ENCODE measurements at places on chromosomes 13 and 19. TPM values are rescaled to one million over a fixed set of nuclear protein-coding genes. Genes with fewer than 3 reads are reported as not detected.

The TNFSF11 gene
- polyA plus RNA-seq: not detected

DNA sequence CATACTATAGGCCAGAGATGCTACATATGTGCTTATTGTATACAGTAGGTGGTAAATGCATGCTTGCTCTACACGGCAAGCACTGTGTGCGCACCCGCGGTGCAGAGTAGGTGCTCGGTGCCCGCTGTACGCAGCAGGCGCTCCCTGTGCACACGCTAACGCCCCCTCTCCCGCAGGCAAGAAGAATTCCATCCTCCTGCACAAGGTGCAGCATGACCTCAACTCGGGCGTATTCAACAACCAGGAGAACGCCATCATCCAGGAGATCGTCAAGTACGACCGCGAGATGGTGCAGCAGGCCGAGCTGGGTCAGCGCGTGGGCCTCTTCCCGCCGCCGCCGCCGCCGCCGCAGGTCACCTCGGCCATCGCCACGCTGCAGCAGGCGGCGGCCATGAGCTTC lies 17.7 kb downstream of the POLRMT start:
- DNase-seq: no peak

DNA sequence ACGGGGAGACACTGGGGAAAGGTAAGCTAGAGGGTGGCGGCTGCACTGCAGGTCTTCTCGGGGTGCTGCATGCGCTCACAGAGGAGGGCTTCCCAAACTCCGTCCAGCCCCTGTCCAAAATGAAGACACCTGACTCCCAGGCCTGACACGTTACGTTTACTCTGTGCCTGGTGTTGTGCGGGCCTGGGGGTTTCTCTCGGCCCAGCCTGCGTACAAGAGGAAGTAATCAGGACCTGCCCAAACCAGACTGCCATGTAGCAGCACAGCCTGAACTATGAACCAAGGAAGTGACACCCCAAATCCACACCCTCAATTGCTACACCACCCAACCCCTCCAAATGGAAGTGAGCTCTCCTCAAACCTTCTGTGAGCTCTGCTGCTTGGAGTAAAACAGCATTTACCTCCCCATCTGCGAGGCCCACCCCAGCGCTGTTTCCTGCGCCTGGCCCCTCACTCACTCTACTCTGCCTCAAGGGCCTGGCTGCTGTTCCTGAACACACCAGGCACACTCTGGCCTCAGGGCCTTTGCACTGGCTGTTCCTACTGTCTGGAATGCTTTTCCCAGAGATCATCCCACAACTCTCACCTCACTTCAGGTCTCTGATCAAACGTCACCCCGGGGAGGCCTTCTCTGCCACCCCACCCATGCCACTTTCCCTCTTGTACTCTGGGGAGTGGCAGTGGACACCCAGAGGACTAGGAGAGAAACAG lies 3.0 kb downstream of the HSPBP1 start:
- no peak for DNase-seq

DNA sequence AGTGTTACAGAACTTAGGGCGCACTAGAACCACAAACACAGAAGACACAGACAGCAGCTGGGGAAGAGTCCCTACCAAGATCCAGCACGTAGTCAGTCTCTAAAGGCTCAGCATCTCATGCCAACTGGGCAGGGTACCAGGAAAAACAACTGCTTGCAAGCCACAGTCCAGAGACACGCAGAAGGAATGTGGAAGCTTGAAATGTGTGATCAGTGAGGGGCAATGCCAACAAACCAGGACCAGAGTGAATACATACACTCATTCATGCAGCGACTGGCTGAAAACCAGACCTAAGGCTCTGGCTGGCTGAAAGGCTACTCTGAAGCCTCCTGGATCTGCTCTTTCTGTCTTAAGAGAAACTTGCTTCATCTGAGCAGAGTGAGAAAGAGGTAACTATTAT lies 1484.8 kb downstream of the EFNB2 start:
- DNase-seq: no peak

DNA sequence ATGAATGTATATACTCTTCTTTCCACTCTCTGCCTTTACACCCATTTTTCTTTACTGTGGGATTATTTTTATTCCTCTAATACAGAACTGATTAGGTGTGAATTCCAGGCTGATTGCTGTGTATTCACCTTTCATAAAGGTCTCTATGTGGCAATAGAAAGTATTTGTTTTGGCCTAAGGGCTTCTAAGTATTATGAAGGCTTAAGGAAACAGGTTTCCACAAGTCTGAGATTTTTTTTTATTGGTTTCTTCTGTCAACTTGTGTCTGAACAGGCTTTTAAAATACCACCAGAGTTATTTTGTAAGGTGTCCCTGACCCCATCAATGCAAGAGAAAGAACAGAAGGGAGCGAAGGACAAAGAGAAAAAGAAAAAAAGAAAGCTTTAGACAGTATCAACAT lies 1102.0 kb upstream of the SPRY2 start:
- no peak for DNase-seq

The APOC4 gene
- polyA plus RNA-seq: not detected

The CATSPERD gene
- not detected for polyA plus RNA-seq

The ZNF709 gene
- 0.07 TPM for polyA plus RNA-seq

The OVOL3 gene
- polyA plus RNA-seq: not detected

GRCh38 chr19:32318884-32319520 lies 26.4 kb upstream of the ZNF507 start:
- DNase-seq: peak; percentile 50

The ZNF560 gene
- polyA plus RNA-seq: 0.04 TPM

DNA sequence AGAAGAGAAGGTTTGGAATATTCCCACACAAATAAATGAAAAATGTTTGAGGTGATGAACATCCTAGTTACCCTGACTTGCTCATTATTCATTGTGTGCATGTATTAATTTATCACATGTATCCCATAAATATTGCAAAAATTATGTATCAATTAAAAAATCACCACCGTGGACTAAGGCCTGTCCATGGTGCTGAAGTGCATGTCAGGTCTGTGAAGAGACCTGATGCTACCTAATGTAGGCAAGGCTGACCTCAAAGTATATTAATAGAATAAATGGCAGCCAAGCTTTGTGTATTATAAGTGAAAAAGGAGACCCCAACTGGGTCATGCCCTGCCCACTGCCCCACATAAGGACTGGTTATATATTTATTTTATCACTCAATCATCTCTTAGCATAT lies 34.4 kb upstream of the ZNF835 start:
- DNase-seq: peak; percentile 18

DNA sequence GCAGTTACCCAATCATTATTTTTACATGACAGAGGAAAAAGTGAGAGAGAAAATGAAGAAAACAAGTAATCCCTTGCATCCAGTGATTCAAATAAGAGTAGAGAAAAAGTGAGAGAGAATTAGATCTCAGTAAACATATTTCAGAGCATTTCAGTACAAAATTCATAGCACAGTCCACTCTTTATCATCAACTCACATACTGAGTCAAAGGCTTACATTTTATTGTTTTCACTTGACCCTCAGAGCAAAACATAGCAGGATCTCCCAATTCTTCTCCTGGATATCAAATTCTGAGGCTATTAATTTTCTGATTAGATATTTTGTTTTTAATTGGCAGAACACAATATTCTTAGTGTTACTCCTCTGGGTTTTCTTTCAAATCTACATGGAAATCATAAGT lies 1568.3 kb upstream of the PRR20A start:
- no peak for DNase-seq

The ELAVL1 gene
- 78.3 TPM for polyA plus RNA-seq

- no peak for DNase-seq
These were observed 2.9 kb upstream of the YJEFN3 start for GRCh38 chr19:19525611-19526380.

DNA sequence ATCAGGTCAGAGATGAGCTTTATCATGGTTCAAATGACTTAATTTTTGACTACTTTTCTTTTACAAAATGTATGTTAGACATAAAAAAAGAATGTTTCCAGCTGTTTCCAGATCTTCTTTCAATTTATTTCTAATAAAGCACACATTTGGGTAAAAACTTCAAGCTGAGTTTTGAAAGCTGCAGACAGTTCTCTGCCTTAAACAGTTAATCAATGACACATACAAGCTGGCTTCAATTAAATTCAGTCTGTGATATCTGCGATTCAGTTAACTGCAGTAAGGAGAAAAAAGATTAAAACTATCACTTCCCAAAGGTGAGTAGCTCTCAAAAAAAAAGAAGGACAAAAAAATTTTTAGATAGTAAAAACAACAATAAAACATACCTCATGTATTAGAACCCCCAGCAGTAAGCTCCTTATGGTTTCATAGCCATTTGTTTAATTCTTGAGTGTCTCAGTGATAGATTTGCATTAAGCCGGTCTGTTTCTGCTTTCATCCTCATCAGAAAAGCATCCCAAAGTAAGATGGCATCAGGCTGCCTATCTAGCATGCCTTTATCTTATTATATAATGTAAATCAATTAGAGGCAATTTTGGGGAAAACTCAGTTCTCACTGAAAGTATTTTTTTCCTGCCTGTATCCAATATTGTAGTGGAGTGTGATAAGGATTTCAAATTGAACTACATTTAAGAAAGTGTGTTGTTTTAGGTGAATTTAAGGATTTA lies 81.8 kb upstream of the STARD13 start:
- no peak for DNase-seq

The ATP4A gene
- not detected for polyA plus RNA-seq

The SNRNP70 gene
- polyA plus RNA-seq: 493 TPM

GRCh38 chr19:31716826-31717225 lies 367.6 kb upstream of the TSHZ3 start:
- no peak for DNase-seq

The SLC25A41 gene
- 4.0 TPM for polyA plus RNA-seq

Data from K562 (cell line).